ENCODE measurements at places on chromosomes 12 and 14. TPM values are rescaled to one million over a fixed set of nuclear protein-coding genes. Genes with fewer than 3 reads are reported as not detected.

GRCh38 chr12:59382282-59383078 lies 213.3 kb upstream of the SLC16A7 start:
- DNase-seq, result no peak

MBIP gene
- 24.8 TPM for total RNA-seq

- no peak for DNase-seq
Measured at GRCh38 chr12:72465155-72465554, 193.0 kb downstream of the TRHDE start.

KRT1 gene
- total RNA-seq, result 0.16 TPM

- DNase-seq, result no peak
Measured at GRCh38 chr12:82461836-82462235, 103.5 kb downstream of the METTL25 start.

- no peak for DNase-seq
Measured at GRCh38 chr14:101992708-101993107, 28.3 kb downstream of the DYNC1H1 start.

DNA sequence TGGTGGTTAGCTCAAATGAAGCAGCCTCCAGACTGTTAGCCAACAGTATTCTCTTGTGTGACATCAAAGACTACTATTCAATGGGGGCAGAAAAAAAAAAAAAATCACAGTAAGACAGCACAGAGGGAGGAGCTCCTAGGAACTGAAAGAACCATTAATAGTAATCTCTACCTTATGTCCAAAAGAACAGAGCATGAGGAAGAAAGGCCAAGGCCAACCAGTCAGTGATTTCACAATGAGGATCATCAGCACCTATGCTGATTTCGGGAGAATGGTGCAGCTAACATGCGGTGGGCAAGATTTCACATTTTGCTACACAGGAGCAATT lies 66.3 kb upstream of the SOX5 start:
- DNase-seq, result no peak

NTF3 gene
- 2.3 TPM for total RNA-seq

GALNT16 gene
- 5.5 TPM for total RNA-seq

- DNase-seq, result peak; percentile 29
Measured at GRCh38 chr12:6534945-6535696, 804 bp downstream of the GAPDH start.
